ENCODE measurements at places on chromosomes 3 and 15.

- no peak for DNase-seq
These were observed 1029.1 kb upstream of the GBE1 start for GRCh38 chr3:82790307-82791097.

DNA sequence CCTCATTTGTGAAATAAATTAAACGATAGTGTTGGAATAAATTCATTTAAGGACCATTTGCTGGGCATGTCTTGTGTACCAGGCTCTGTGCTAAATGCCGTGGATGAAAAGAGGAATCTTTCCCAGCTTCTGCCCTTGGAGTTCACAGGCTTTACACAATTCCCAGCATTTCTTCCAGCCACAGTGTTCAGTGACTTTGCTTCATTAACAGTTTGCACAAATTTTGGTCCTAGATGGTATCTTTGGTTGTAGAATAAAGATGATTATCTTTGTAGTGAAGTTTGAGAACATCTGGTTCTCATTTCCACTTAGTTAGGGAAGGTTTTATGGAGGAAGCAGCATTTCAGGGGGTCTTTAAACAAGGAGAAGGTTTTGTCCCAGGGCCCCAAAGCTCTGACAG lies 100.1 kb downstream of the LRTM1 start:
- DNase-seq = no peak

DNA sequence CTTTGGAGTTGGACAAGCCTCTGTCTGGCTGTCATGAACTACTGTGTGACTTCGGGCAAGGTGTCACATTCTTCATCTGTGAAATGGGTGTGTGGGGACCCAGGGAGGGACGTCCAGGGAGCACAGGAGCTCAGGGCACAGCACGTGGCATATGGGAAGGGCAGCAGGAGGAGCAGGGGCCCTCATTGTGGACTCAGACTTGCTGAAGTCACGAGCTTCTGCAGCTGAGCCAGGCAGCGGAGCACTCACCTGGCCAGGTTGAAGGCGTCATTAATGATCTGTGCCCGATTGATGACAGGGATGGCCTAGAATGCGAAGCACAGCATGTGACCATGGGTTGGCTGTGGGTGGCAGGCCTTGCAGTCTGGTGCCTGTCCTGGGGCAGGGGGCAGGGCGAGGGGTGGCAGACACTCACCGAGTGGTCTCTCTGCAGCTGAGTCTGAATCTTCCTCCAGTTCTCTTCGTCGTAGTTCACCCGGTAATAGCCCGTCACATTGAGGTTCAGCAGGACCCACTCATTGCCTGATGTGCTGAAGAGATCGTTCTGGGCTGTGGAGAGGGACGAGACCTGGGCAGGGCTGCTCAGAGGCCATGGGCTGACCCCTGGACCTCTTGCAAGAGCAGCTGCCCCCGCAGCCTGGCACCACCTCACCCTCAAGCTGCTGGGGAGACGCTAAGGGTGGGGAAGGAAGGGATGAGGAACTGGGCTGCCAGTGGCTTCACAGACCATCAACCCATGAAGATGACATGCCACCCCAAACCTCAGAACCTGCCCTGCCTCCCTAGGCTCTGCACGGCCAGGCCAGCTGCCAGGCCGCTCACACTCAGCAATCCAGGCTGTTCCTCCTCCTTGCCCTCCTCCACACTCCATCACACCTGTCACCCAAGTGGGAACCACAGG lies 15.4 kb downstream of the ANPEP start:
- no peak for DNase-seq

- no peak for DNase-seq
These were observed 8.3 kb downstream of the ACKR4 start for GRCh38 chr3:132605374-132605792.

GRCh38 chr3:63069806-63070475 lies 194.7 kb upstream of the CADPS start:
- DNase-seq = no peak

DNA sequence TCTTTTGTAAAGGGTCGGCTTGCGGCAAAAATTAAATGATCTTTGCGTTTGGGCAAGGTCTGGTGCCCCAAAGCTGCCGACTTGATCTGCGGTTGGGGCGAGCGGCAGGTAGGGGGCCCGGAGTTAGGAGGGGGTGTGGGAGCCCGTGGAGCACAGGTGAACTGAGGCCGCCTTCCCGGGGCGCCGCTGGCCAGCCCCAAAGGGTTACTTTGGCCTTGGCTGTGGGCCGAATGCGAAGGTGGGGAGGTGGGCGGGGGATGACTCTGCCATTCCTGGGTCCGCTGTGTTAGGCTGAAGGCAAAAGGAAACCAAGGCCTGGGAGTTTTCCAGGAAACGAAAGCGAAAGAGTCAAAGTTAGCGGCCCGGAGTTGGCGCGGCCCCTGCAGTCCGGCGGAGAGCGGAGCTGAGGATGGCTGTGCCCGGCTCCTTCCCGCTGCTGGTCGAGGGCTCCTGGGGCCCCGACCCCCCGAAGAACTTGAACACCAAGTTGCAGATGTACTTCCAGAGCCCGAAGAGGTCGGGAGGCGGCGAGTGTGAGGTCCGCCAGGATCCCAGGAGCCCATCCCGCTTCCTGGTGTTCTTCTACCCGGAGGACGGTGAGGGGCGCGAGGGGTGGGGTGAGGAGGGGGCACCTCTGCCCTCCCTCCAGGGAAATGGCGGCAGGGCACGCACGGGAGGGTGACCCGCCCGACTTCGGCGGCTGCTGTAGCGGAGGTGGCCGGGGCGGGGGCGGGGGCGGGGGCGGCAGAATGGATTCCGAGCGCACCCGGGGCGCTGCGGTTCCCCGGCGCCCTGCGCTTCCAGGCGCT lies at the start of gene PARP14:
PARP14 (plus strand) TSS at position 365 of the 809 bp plus-strand sequence; CDS start at position 410, 45 bp downstream.
- no peak for DNase-seq

DNA sequence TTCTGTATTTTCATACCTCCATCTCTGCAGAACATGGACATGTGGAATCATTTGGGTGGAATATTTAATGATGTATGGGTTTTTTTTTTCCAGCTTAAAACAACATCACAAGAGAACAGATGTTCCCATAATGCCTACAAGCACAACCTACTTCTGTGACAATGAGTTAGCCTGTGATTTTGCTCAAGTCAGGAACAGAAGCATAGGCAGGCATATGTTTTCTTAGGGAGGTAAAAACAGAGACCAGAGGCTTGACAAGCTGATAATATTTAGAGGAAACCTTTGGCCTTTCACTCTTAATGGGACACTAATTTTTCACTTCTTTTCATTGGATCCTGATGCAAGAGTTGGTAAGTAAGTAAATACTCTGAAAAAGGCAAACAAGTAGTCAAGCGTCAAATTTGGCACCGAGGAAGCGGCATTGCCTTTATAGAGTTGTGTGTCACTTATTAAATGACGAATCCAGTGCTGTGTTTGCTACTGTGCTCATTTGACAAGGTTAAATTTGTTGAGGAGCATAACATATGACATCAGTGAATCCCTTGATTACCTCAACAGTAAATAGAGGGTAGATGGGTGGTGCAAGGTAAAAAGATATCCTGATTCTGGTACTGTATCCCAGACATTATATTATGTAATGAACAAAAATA lies 66.7 kb upstream of the RBMS3 start:
- no peak for DNase-seq

GRCh38 chr15:82158811-82159210 lies 103.7 kb downstream of the EFL1 start:
- no peak for DNase-seq

DNA sequence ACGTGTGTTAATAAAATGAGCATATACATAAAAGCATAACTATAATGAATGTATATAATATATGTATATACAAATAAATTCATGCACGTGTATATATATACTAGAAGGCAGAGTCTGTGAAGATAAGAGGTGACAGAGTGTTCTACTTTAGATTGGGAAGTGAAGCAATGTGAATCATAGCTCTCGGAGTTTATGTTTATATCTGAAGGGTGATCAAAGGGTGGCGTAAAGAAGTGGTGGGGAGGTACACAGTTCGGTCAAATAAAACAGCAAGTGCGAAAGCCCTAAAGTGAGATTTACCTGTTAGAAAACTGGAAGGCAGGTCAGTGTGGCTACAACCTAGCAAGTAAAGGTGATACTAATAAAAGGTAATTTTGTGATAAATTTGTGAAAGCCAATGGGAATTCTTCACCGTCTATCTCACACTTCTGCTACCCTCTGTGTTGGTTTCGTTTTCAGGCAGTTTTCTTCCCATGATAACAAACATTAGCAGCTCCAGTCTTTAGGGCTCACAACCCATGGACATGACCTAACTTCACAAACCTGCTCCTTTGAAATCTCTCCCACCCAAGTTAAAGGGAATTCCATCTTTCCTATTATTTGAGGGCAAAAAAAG lies 46.7 kb upstream of the BCHE start:
- no peak for DNase-seq

GRCh38 chr15:58369261-58369701 lies 62.5 kb upstream of the LIPC start:
- no peak for DNase-seq

- no peak for DNase-seq
These were observed 1045.9 kb downstream of the MCTP2 start for GRCh38 chr15:95277266-95277665.

DNA sequence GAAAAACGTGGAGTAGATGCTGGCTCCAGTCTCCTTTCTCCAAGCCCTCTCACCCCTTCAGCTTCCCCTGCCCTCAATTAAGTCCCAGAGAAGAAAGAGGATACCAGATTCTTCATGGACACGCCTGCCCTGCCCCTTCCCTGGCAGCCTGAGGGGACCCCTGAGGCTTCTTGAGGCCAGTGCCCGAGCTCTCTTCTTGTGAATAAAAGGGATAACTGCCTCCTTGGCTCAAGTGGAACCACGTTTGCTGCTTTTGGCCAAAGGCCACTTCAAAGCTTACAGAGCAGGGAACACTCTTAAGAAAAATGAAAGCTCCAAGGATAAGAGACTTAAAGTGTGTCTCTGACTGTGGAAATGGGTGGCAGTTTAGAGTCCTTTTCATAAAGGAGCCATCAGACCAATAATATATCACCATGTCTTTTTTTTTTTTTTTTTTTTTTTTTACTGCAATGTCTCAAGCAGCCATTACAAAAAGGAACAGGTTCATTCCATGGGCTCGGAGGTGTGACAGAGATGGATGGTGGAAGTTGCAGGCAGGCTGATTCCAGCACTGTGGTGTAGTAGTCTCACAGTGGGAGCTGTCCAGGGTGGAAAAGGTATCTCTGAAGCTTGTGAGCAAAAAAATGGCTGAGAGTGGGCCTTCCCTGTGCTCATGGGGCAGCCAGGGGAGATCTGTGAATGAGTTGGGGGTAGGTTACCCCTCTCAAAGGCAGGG lies 108.8 kb downstream of the SEMA5B start:
- peak; percentile 18 for DNase-seq

GRCh38 chr3:151460774-151461450 lies at the start of gene IGSF10:
Gene IGSF10 (minus strand): TSS chr3:151461061. CDS start chr3:151458709, 2,352 bp downstream.
- DNase-seq = peak; percentile 31

DNA sequence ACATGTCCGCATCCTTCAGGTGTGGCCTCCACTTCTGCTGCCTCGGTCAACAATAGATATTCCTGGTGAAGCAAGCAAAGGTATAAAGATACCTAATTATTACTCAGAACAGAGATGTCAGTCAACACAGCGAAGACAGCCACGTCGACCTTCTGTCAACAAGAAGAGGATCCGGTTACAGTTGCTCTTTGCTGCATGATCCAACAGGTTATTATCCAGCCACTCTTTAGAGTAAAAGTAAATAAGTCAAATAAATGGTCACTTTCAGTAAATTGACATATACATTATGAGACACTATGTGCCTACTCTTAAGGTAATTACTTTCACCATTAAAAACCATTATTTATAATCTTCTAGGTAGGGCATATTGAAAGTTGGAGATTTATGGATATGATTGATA lies 356.8 kb upstream of the ATP11B start:
- DNase-seq = no peak

GRCh38 chr15:99086327-99086667 lies 18.6 kb upstream of the SYNM start:
- no peak for DNase-seq

DNA sequence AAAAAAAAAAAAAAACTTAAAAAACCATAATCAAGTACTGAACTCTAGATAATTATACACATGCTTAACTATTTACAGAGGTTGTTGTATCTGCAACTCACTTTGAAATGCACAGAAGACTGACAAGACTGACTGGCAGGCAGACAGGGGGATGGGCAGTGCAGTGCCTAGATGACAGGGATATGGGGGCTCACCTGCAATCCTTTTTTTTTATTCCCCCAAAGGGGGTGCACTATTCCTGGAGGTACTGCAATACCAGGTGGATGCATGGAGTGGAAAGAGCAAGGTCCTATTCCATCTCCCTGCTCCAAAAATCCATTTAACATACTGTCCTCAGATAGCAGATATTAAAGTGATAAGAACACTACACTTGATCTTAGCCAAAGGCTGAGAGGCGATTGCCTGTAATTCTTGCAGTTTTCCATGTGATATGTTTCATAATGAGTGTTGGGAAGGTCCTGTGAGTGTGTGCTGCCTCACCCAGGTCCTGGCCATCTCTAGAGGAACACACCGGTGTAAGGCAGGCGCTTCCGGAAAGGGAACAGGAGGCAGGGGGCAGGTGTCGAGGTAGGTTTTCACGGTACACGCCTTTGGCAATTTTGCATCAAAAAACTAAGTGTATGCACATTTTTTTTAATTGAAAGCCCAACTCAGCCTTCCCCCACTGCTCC lies 22.7 kb downstream of the SEC61A1 start:
- DNase-seq = no peak

DNA sequence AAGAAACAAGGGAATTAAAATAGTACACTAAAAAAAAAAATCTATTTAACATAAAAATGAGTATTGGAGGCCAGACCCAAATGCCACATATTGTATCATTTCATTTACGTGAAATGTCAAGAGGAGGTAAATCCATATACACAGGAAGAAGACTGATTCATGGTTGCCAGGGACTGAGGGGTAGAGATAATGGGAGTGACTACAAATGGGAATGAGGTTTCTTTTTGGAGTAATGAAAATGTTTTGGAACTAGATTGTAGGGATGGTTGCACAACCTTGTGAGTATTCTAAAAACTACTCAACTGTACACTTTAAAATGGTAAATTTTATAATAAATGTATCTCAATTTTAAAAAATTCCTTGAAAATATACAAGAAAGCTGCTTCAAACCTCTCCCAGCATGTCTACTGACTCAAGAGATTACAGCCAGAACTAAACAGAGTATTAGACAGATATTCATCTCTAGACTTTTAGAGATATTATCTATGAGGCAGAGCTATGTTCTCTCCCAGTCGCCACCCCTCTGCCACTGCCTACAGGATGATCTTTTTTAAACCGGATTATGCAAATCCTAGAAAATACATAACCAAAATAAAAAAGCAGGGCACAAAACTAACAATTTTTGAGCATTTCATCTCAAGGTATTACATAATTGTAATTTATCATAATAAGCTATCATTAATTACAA lies 6.2 kb downstream of the HLTF start:
- no peak for DNase-seq

GRCh38 chr15:91549581-91549980 lies 303.9 kb upstream of the SLCO3A1 start:
- DNase-seq = no peak

DNA sequence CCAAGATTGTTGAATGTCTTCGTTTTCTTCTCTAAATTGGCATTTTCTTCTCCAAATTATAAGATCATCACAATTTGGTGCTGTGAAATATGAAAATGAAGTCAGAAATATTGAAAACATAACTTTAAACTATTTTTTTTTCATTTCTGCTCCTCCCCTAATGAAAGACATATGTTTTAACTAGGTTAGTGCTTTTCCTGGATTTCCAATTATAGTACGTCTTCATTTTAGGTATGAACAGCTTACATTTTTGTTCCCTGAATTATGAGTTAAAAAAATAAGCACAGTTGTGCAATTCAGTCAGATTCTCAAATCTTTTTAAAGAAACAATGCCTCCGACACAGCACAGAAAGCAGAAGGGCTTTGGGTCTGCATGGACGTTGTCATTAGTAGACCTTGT lies 83.5 kb upstream of the CFAP20DC start:
- DNase-seq = no peak

Data from 8988T (cell line).